ENCODE measurements at places on chromosomes 1 and 21.
A peak's percentile ranks its signal among the peaks of the same experiment; 100 is the strongest.

- DNase-seq = peak; percentile 22
Observed at GRCh38 chr1:8473121-8473875, 155.4 kb downstream of the SLC45A1 start.

DNA sequence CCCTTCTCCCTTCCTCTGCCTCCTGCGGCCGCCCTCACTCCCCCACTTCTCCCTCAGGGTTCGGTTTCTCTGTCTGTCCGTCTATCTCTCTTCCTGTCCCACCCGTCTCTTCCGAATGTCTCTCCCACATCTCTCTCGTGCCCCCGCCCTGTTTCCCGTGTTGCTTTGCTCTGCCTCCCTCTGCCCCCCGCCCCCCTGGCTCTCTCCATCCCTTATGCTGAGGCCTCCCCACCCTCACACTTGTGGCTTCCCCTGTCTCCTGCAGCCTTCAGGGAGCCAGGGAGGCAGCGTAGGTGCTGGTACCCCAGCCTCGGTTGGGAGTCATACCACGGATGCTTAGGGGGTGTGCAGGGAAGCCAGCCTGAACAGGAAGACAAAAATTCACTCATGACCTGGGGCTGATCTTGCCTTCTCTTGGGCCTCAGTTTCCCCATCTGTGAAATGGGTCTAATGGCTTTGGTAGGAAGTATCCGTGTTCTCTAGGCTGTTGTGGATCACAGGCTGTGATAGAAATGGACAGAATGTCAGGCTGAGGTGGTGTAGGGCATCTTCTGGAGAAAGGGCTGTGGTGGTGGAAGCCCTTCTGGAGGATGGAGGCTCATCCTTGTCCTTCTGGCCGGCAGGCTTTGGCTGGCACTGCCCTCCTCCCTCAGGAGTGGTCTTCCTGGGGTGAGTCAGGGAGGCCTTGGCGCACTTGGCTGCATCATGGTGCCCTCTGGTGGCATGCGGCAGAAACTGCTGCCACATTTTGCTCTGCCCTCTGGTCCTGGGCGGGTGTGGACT, 55.5 kb downstream of the FOXO6 start:
- DNase-seq = peak; percentile 70

DNA sequence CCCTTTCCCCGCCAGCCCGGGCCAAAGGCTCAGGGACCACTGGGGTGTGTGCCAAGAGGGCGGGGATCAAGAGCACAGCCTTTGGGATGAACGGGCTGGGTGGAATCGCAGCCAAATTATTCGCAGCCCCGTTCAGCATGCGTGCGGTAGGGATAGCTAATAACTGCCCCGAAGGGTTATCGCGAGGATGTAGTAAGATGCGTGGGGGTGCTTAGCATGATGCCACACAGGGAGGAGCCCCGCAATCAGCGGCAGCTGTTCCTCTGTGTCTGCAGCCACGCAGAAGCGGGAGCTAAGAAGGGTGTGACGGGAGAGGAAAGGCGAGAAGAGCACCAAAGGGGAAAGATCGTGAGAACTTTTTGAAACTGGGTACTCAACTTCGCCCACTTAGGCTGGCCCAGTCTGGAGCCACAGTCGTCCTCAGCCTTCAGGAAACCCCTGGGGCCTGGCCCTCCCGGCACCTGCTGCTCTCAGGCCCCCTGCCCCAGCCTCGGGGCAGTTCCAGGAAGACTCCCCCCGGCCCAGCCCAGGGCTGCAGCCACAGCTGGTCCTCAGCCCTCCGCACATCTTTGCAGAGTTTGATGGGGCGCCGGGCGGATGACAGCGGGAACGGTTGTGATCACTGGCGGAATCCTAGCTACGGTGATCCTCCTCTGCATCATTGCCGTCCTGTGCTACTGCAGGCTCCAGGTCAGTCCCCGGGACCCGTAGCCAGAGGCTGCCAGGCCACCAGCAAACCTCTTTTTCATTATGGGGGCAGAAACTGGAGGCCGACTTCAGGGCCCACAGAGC, 64.9 kb downstream of the TOR1AIP2 start:
- DNase-seq = no peak

DNA sequence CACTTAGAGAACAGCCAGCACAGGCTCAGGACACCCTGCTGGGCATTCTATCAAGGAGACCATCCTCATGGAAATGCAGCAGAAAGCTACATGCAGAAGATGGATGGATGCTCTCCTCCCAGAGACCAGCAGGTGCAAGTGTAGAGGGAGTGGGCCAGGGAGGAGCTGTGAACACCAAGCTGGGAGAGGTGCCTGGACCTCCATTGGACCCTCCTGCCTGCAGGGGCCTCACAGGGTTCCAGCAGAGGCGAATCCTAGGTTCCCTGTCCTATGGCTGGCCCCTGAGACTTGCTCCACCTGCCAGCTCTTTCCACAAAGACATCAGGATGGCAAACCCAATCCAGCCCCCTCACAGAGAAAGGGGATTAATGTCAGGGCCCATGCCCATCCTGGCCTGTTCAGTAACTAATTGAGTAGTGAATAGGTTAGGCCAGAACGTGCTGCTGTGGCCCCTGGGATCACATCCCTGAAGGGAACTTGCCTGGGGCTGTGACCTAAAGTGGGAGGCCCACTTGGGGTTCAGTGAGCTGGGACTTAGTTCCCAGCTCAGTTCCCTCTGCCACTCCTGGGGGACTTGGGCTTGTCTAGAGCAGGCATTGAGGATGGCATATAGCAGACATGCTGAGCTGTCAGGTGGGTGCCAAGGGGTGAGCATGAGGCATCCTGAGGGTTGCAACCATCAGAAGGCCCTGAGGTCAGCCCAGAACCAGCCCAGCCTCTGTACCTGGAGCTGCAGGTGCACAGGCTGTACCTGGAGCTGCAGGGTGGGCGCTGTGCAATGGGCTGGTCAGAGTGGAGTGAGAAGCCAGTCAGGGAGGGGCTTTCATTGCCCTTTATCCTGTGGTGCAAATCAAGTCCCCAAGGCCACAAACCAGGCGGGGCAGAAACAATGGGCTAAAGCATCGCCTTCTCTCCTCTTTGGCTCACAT, 22.9 kb upstream of the ZNF678 start:
- no peak for DNase-seq
